ENCODE measurements at places on chromosomes 16 and 17.

GRCh38 chr16:19102187-19102872, 11.4 kb upstream of the ITPRIPL2 start:
- no peak for DNase-seq

- DNase-seq: no peak
These were observed 31.3 kb downstream of the NLRC5 start for GRCh38 chr16:57020651-57021050.

DNA sequence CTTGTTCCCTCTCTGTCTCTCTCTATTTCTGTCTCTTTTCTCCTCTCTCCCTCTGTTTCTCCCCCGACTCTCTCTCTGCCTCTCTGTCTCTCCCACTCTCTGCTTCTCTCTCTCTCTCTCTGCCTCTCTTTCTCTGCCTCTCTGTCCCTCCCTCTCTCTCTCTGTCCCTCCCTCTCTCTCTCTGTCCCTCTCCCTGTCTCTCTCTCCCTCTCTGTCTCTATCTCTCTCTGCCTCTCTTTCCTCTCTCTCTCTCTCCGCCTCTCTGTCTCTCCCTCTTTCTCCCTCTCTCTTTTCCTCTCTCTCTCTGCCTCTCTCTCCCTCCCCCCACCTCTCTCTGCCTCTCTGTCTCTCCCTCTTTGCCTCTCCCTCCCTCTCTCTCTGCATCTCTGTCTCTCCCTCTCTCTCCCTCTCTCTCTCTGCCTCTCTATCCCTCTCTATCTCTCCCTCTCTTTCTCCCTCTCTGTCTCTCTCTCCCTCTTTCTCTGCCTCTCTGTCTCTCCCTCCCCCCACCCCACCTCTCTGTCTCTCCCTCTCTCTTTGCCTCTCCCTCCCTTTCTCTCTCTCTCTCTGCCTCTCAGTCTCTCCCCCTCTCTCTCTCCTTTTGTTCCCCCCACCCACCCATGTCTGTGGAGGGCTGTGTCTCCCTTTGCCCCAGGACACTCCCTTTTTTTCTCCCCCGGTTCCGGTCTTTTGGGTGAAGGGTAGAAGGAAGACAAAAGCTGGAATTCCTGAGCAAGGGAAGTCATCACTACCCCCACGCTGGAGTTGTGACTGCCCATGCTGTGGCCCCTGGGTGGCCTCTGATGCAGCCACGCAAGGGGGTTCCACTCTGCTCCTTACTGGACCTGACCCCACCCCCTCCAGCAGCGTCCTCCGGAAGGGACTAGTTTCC, 27.1 kb upstream of the MGAT5B start:
- DNase-seq: no peak

DNA sequence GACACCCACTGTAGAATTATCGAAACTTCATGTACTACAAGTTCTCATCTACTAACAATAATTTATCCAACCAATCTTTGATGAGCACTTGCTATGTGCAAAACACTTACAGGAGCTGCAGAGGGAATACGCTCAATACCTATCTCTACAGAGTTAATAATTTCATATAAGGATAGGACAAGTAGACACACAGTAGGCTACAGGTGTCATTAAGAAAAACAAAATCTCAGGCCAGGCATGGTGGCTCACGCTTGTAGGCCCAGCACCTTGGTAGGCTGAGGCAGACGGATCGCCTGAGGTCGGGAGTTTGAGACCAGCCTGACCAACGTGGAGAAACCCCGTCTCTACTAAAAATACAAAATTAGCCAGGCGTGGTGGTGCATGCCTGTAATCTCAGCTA, 91.3 kb upstream of the PLEKHM1 start:
- no peak for DNase-seq

GRCh38 chr17:73069841-73070240, 22.6 kb downstream of the SLC39A11 start:
- DNase-seq: no peak

DNA sequence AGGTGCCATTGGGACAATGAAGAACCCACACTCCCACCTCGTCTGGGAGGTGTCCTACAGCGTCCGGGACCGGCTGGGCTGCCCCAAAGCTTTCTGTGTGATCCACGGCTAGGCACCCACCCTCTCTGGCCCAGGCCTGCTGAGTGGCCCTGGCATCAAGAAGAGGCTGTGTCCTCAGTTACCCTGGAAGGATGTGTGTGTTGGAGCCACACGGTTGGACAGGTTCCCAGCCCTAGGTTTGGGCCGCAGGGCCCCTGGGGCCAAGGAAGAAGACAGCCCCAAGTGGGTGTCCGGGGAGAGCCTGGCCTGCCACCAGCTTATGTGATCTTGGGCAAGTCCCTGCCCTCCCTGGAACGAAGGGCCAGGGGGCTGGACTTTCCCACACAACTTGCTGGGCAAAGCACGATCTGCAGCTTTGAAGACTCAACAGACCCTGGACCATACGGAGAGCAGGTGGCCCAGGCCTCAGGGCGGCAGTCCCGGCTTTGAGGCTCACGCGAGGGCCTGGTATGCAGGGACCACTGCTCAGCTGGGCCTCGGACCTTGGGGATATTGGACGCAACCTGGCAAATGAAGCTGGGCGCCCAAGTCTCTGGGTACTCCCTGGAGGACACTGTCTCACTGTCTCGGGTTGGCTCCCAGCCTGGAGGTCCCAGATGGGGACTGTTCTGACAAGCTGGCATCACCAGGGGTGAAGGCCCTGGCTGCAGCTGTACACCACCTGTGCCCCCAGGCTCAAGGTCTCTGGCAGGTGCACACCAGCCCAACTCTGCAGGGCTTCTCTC, 17.5 kb downstream of the MYBBP1A start:
- DNase-seq: no peak

GRCh38 chr16:66365651-66366050, 840 bp upstream of the CDH5 start:
- no peak for DNase-seq

- DNase-seq: no peak
These were observed 452.2 kb downstream of the XYLT1 start for GRCh38 chr16:17018585-17018939.

- DNase-seq: no peak
These were observed 99.8 kb upstream of the FOXF1 start for GRCh38 chr16:86410529-86410928.

GRCh38 chr17:81052199-81052997, 17.4 kb downstream of the BAIAP2 start:
- no peak for DNase-seq

- DNase-seq: no peak
These were observed 2294.4 kb downstream of the TP53TG3F start for GRCh38 chr16:35753559-35754390.
